ENCODE measurements at places on chromosomes 4 and X.

DNA sequence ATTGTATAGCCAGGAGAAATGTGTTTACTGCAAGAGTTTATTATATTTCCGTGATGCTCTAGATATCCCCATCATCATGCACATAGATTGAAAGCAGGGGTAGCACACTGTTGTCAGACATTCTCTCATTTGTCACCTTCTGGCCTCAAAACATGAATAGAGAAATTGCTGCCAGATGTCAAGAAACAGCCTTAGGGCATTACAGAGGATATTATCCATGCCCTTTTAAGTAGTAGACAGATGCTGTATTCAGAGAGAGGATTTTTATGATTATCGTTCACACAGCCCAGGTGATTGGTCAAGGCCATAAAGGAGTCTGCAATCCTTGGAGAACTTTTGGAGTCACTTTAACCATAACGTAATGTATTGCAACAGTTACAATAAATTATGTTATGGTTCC lies 1961.5 kb upstream of the TENM3 start:
- DNase-seq: no peak

DNA sequence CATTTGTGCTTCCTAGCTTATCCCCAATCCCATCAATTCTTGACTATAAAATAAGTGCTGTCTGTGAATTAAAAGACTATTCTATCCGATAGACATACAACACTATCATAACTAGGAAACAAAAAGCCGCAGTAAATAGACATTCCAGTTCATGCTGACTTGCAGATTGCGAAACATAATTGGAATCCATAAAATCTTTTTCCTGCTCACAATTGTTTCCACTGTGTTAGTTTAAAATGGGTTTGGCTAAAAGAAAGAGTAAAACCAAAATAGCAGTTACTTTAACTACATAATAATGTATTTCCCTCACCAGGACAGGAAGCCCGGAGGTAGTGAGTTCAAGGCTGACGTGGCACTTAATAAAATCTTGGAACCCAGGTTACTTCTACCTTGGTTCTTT lies 17.2 kb downstream of the SMIM31 start:
- DNase-seq: no peak

GRCh38 chr4:180280076-180280475 lies 1963.1 kb upstream of the TENM3 start:
- no peak for DNase-seq

- DNase-seq: no peak
These were observed 12.1 kb downstream of the LETM1 start for GRCh38 chr4:1843852-1844251.

GRCh38 chrX:56222473-56223000 lies 9.6 kb upstream of the KLF8 start:
- DNase-seq: no peak

Data from Kasumi-1 (cell line).